ENCODE measurements at places on chromosomes 3 and 15. TPM values are rescaled to one million over a fixed set of nuclear protein-coding genes. Genes with fewer than 3 reads are reported as not detected.

DNA sequence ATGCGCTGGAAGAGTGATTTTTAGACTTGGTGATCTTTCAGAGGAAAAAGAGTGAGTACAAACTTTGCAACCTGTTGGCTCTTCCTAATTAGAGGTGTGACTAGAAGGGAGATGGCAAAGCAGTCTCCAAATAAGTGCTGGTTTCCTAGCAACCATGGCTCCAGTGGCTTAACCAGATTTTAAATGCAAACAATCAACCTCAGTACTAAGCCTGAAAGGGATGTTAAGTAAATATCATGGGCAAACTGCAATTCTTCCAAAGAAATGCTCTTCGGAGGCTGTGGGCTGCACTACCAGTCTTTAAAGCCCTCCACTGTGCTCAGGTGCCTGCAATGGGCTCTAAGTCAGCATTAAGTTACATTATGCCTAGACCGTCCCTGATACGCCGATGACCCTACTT lies 678.1 kb upstream of the CCDC54 start:
- DNase-seq: no peak

- no peak for DNase-seq
Measured at GRCh38 chr15:78957416-78958093, 12.7 kb upstream of the CTSH start.

Gene GPR27
- total RNA-seq: 0.70 TPM

Gene FBXO40
- total RNA-seq: not detected

Data from left colon (tissue), 2 donors.